ENCODE measurements at places on chromosomes 7 and 10.
A peak's percentile ranks its signal among the peaks of the same experiment; 100 is the strongest.

DNA sequence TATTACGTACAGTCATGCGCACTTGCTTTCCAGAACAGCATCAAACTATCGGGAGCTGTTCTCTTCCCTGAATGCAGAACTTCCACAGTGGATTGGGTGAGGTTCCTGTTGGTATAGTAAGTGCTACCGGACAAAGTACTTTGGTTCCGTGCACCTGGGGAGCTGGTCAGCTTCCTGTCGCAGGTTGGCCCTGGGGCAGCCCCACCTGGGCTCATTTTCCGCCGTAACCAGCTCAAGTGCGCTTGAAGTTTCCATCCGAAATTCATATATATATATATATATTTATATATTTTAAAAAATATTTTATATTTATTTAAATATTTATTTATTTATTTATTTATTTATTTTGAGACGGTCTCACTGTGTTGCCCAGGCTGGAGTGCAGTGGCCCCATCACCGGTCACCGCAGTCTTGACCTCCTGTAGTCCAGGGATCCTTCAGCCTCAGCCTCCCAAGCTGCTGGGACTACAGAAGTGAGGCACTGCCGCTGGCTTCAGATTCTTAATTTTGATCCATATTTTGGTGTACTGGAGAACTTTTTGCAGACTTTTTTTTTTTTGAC, 6.5 kb downstream of the SCART1 start:
- DNase-seq: no peak

GRCh38 chr10:7662522-7662921, 4.2 kb downstream of the ITIH5 start:
- DNase-seq: no peak

GRCh38 chr10:88733215-88733614, 26.6 kb upstream of the LIPN start:
- DNase-seq: no peak

GRCh38 chr10:22250897-22251660, 33.3 kb upstream of the EBLN1 start:
- peak; percentile 71 for DNase-seq

- DNase-seq: no peak
Measured at GRCh38 chr7:88268051-88268450, 38.6 kb downstream of the STEAP4 start.

DNA sequence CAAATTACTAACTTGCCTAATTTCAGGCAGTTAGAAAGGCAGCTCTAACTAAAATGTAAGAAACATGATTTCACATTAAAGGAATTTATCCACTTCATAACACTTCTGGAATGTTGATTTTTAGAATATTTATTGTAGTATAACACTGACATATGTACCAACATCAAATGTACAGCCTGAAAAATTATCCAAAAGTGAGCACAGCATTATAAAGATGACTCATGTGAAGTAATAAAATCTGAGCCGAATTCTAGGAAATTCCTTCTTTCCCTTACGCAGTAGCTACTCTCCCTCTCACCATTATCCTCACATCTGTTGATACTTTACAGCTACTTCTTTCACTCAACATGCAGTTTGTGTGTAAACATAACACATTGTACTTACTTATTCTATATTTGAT, 610.6 kb downstream of the ZWINT start:
- DNase-seq: no peak

DNA sequence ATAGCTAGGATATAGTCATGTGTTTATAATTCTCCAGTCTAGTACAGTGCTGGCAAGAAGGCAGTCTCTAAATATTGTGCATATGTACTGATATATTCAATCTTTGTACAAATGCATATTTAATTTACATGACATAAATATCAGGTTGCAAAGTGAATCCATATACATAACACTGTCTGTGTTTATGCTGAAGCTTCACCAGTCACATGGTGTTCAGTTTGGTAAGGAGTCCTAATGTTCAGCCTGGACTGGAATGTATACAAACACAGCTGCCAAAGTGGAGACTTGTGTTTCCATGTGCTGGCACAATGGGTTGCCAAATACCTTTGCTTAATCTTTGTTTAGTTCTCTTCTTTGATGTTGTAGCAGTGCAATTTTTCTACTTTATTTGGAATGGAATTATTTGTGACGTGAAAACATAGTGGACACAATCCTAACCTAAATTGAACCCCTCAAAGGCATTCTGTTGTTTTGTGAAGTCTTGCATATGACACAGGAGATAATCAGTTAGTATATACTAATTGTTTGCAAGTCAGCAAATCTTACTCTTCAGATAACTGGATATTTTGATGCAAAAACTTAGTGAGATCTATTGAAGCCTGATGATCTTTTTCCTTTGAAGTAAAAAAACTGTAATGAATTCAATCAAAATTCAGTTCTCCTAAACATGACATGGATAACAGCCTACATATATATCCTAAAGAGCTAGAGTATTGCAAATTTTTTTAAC, 17.3 kb upstream of the ARL4A start:
- DNase-seq: peak; percentile 88

DNA sequence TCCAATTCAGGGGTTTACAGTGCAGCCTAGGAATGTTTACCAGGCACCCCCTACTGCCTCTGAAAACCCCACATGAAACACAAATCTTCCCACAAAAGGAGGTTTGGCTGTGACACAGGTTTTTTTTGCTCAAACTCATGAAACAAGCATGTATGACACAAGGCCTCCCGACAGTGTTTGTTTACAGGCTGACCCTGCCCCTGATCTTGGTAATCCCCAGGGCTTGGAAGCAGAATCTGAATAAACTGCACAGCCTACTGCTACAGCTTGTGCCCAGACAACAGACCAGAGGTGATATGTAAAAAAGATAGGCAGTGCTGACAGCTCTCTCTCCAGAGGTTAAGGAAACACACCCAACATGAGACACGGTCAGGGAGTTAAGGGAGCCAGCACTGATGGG, 184.2 kb downstream of the KMT2E start:
- DNase-seq: peak; percentile 62

GRCh38 chr10:77360835-77361234, 276.8 kb downstream of the KCNMA1 start:
- no peak for DNase-seq

GRCh38 chr7:142717453-142717852, 31.8 kb upstream of the PRSS1 start:
- DNase-seq: no peak

GRCh38 chr10:47182934-47183703, 116.9 kb upstream of the GDF10 start:
- peak; percentile 7 for DNase-seq

- DNase-seq: no peak
Measured at GRCh38 chr7:74287303-74288033, 1.7 kb upstream of the CLIP2 start.

DNA sequence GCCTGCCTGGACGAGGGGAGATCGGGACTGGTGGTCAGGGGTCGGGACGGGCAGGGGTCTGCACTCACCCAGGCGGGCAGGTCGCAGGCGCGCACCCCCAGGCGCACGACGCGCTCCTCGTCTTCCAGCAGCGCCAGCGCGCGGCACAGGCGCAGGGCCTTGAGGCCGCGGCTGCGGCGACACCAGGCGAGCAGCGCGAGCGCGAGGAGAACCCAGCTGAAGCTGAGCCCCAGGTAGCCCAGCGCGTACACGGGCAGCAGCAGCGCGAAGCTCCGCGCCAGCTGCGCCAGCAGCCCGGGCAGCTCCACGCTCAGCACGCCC, 328 bp downstream of the ESYT2 start:
- peak; percentile 85 for DNase-seq

DNA sequence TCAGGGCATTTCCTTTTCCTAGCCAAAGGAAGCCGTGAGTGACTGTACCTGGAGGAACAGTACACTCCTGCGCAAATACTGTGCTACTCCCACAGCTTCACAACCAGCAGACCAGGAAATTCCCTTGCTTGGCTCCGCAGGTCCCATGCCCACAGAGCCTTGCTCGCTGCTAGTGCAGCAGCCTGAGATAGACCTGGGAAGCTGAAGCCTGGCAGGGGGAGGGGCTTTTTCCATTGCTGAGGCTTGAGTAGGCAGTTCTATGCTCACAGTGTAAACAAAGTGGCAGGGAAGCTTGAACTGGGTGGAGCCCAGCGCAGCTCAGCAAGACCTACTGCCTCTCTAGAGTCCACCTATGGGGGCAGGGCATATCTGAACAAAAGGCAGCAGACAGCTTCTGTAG, 291.2 kb downstream of the HGF start:
- no peak for DNase-seq

DNA sequence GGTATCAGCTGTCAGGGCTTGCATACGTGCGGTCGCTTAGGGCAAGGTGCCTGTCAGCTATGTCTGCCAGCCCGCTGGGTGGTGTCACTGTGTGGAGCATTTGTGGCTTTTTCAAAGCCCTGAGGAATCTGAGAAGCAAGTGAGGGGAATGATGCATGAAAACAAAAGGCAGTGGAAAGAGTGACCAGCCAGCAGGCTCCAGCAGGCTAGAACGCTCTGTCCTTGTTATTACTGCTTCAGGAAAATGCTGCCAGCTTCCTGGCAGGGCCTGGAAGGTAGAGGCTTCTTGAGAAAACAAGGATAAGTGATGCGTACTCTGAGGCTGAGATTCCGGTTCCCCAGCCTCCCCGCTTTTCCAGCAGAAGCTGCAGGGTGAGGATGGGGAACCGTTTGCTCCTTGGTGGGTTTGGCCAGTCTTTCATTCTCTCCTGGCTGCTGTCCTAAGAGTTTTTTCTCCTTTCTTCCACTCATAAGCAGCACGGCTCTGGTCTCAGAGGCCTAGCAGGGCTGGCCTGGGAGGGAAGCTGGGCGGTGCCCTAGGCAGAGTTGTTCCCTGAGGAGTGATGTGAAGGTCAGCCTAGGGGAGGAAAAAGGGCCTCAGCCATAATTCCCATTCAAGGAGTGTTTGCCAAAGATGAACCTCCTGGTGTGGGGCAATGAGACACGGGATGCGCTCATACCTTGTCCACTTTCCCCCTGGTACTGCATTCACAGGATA, 42.8 kb upstream of the MKLN1 start:
- no peak for DNase-seq

DNA sequence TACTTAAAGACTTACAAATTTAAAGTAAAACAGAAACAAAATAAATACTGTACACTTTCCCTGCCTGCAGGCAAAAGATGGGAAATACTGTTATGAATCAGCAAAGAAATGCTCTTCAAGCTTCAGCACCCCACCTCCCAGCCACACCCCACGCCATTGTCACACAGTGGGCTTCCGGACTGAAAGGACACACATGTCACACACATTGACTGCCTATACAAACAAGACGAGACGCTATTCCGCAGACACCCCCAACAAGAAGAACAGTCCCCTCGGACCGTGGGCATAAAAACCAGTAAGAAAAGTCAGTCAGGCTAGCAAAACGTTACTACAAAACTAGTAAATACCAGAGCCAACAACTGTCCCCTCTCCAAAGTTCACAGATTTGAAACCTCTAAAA, 22.2 kb upstream of the PARP12 start:
- no peak for DNase-seq

GRCh38 chr7:121116396-121116795, 127.9 kb downstream of the CPED1 start:
- no peak for DNase-seq

- DNase-seq: no peak
Measured at GRCh38 chr7:12827219-12827821, 139.9 kb downstream of the ARL4A start.

DNA sequence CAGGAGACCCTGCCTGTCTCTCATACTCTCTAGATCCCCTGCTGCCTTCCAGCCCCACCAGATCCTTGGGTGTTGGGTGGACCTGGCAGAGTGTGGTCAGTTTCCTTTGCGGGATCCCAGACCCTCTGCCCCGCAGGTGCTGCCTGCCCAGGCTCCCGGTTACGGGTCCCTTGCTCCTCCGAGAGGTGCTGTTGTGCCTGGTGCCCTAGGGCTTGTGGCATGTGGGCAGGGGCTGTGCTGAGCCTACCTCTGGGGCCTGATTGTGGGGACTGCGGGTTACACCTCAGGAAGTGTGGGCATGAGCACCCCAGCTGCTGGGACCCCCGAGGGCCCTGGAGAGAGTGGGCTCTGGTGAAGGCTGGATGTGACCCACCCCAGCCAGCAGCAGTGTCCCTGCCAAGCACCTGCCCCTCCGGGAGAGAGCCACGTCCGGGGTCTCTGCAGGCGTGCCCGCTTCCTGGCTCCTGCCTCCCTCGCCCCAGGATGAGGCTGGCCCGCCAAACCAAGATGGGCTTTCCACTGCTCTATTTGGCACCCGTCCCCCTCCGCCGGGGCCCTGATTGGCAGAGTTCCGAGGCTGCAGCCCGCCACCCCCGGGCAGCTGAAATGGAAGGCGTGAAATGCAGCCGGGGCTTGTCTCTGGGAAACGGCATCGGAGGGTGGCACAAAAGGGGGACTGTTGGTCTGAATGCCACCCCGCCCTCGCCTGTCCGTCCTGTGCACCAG, 17.0 kb downstream of the CLIP2 start:
- DNase-seq: peak; percentile 26

- no peak for DNase-seq
Measured at GRCh38 chr7:44634839-44635591, 28.6 kb downstream of the OGDH start.

DNA sequence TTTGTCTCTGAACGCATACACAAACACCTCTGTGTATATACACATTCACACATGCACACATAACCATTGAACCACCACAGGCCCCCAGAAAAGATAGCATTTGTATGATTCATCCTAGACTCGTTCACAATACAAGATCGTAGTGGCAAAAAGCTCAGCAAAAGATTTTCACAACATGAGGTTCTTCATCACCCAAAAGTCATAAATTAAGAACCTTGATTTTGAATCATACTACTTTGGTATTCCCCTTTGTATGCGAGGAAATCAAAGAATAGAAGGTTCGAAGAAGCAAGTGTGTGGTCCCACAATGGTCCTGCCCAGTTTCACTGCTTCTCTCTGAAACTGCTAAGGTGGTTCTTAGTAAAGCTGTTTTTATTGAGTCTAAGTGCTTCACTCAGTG, 200.7 kb downstream of the CELF2 start:
- no peak for DNase-seq

DNA sequence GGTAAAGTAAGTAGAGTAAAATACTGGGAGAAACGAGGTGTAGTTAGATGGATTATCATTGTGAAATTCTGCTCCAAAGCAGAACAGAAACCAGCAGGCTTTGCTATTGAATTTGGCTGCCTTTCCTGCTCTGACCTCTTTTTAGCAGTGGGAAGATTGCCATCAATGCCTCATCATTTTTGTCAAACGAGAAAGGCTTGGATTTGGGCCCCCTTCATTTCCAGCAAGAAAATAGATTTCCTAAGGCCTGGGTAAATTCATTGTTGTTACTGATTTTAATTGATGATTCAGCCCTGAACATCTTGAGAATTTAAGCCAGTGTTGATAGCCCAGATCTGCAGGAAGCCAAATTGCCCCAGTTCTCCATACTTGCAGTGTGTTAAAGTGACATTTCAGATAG, 35.2 kb upstream of the ASAH2 start:
- DNase-seq: peak; percentile 97

GRCh38 chr7:159042581-159043101, 102.0 kb downstream of the VIPR2 start:
- DNase-seq: peak; percentile 31

- peak; percentile 29 for DNase-seq
Measured at GRCh38 chr10:6202098-6202683, 541 bp upstream of the PFKFB3 start.

- DNase-seq: no peak
Measured at GRCh38 chr7:5397736-5398135, 25.9 kb downstream of the TNRC18 start.

GRCh38 chr7:150325110-150325611, 1.8 kb upstream of the ACTR3C start:
- DNase-seq: peak; percentile 83

GRCh38 chr10:99888622-99889021, 106.2 kb downstream of the ABCC2 start:
- no peak for DNase-seq
